ENCODE measurements at places on chromosomes 13 and 19. TPM values are rescaled to one million over a fixed set of nuclear protein-coding genes. Genes with fewer than 3 reads are reported as not detected.

The KRTDAP gene
- total RNA-seq = not detected

The CGB2 gene
- not detected for total RNA-seq

The ZNF737 gene
- total RNA-seq = 44.7 TPM

The HSD17B14 gene
- 0.75 TPM for total RNA-seq

The TRPC4 gene
- total RNA-seq = not detected

The PRKD2 gene
- 122 TPM for total RNA-seq

The ZFP28 gene
- total RNA-seq = 8.8 TPM

The FCER2 gene
- not detected for total RNA-seq

The C3 gene
- total RNA-seq = 2.2 TPM

The PINLYP gene
- total RNA-seq = 0.33 TPM

The SOX1 gene
- total RNA-seq = not detected

The MISP gene
- not detected for total RNA-seq

The ZFP82 gene
- total RNA-seq = 8.6 TPM

The PLA2G4C gene
- total RNA-seq = 11.1 TPM

The CLEC11A gene
- total RNA-seq = 0.78 TPM

The EFNA2 gene
- not detected for total RNA-seq

The ZNF534 gene
- total RNA-seq = 0.15 TPM

The TBXA2R gene
- 0.70 TPM for total RNA-seq

The AKAP8 gene
- 71.5 TPM for total RNA-seq

The TSKS gene
- total RNA-seq = 1.1 TPM

The ZNF587B gene
- 29.0 TPM for total RNA-seq

The CYP2B6 gene
- total RNA-seq = not detected

The ZNF490 gene
- total RNA-seq = 11.8 TPM

The ZNF575 gene
- total RNA-seq = 11.8 TPM

The NOVA2 gene
- not detected for total RNA-seq

The CEACAM8 gene
- total RNA-seq = not detected

The PSG7 gene
- total RNA-seq = not detected

The CYP4F3 gene
- not detected for total RNA-seq

The RUBCNL gene
- total RNA-seq = not detected

The HRC gene
- not detected for total RNA-seq

The CD209 gene
- 0.28 TPM for total RNA-seq

The FCAR gene
- 0.29 TPM for total RNA-seq

The ANGPTL8 gene
- total RNA-seq = not detected

The FOSB gene
- 4.2 TPM for total RNA-seq

The LILRB4 gene
- 3.2 TPM for total RNA-seq

The DIRAS1 gene
- not detected for total RNA-seq

The C19orf25 gene
- total RNA-seq = 68.8 TPM

The ZNF98 gene
- total RNA-seq = not detected

The APC2 gene
- not detected for total RNA-seq

The LILRA1 gene
- total RNA-seq = not detected

The SCN1B gene
- total RNA-seq = 1.5 TPM

The POLD1 gene
- total RNA-seq = 40.4 TPM

The ZNF132 gene
- 11.7 TPM for total RNA-seq

The FUT3 gene
- 0.15 TPM for total RNA-seq

The UPF1 gene
- total RNA-seq = 130 TPM

The FAM174C gene
- total RNA-seq = 54.2 TPM

The KLK2 gene
- not detected for total RNA-seq

The C19orf53 gene
- total RNA-seq = 85.0 TPM

The ZIK1 gene
- total RNA-seq = 11.3 TPM

The PLVAP gene
- not detected for total RNA-seq

The IZUMO2 gene
- total RNA-seq = not detected

The R3HDM4 gene
- 160 TPM for total RNA-seq

The VSTM1 gene
- total RNA-seq = not detected
